ENCODE measurements at places on chromosomes 7 and 10.

- no peak for DNase-seq
Observed at GRCh38 chr7:108351729-108352131, 104.5 kb downstream of the NRCAM start.

GRCh38 chr7:94008537-94008936 is 4.4 kb upstream of the BET1 start:
- no peak for DNase-seq

GRCh38 chr10:60312818-60313588 is 76.7 kb downstream of the ANK3 start:
- DNase-seq, result no peak

- DNase-seq, result no peak
Observed at GRCh38 chr7:37344886-37345579, 103.6 kb downstream of the ELMO1 start.

- DNase-seq, result no peak
Observed at GRCh38 chr7:137879357-137880158, 32.8 kb upstream of the DGKI start.
